NCI-H2029 treated with DMSO at 0.1 percent for 48 hours (cell line): ENCODE measurements at places on chromosomes 16 and 17.

DNA sequence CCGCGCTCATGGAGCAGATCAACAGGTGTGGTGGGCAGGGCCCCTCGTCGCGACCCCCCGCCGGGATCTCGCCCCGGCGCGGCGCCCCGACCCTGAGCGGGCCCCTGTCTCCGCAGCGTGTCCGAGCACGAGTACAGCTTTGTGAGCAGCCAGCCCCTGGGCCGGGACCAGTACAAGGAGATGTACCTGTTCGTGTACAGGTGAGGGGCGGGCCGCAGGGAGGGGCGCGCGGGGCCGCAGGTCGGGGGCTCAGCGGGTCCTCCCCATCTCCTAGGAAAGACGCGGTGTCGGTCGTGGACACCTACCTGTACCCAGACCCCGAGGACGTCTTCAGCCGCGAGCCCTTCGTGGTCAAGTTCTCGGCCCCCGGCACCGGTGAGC is 848 bp downstream of the DNASE1L2 start:
- DNase-seq = no peak

DNA sequence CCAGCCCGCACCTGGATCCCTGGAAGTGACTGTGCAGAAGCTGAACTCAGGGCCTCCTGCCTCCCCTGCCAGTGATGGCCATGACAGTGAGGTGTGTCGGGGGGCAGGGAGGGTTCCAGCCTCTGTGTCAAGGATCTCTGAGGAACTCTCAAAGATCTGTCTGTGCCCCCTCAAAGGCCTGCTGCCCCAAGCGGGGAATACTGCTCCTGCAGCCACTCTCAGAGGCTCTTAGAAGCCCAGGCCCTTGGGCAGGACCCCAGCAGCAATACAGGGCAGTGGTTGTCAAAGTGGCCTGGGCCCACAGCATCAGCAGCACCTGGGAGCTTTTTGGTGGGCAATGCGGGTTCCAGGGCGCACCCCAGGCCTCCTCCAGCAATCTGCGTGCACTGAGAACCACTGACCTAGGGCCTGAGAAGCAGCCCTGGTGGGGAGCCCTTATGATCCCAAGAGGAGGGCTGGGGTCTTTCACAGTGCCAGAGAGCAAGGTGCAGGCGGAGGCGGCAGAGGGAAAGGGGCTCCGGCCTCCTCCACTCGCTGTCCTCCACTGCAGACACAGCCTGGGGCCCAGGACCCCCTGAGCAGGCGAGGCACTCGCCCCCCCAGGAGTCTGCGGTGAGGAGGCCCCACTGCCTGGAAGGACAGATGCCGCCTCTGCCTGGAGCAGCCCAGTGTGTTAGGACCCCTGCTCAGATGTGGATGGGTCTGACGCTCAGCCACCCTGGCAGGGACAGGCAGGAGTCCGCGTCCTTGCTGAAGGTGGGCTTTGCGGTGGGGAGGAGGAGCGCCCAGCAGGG is 42.1 kb downstream of the ENGASE start:
- DNase-seq = no peak

DNA sequence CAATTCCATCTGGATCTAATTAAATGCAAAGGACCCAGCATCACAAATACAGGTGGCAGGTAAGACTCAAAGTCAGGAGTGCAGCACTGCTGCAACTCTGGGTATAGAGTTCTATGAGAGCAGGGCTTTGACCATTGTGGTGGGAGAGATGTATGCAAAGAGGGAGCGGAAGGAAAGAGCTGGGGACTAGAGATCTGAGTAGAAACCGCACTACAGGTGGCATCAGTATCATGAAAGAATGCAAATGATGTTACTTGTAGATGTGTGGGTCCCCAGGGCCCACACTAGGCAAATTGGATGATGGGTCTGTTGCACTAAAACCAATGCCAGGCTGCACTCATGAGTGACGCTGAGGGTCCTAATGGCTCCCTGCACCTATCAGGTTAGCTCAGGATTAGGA is 287.1 kb upstream of the ASIC2 start:
- DNase-seq = no peak

- DNase-seq = no peak
Observed at GRCh38 chr17:11840052-11840451, 157.2 kb downstream of the ZNF18 start.

DNA sequence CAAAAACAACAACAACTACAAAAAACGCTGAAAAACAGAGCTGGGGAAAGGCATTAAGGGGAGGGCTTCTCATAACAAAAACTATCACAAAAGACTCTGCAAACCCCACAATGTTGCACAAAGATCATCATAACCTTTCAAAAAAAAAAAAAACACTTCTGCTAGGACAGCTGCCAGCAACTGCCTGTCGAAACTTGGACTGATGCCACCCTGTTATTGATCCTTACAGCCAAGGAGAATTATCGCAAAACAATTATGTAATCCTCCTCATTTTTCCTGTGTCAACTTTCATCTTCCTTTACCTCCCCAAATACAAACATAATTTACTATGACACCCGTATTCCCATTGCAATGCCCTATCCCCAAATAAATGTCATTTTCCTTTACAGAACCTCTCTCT is 9.3 kb downstream of the CCDC40 start:
- DNase-seq = peak; percentile 62

DNA sequence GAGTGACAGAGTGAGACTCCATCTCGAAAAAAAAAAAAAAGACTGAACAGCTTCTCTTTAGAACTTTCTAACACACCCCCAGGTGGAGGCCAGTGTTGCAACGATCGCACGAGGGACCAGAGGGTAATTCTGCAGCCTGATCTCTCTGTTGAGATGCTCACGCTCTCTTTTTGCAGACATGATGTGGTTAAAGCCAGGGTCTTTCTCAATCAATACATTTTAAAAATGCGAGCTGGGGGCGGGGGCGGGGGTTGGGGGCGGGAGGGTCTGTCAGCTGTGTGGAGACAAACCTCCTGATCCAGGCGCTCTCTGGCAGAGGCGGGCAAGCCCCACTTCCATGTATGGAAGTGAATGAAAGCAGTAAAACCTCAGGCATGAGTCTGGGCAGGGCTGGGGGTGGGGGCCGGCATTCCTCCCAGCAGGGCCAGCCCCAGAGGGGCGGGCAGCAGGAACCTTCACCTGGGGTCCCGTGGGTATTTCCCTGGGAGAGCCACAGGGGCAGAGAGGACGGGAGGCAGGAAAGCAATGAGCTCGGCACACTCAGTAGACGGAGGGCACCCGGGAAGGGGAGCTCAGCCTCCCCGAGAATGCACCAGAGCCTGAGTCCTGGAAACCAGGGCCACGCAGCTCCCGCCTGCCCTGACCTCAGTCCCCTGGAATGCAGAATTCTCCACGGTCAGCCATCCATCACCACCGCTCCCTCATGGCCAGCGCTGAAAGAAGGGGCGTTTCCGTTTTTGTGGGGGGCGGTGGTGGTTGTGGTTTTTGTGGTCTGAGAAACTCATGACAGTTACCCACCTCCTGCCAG is 28.0 kb downstream of the NXN start:
- DNase-seq = no peak

DNA sequence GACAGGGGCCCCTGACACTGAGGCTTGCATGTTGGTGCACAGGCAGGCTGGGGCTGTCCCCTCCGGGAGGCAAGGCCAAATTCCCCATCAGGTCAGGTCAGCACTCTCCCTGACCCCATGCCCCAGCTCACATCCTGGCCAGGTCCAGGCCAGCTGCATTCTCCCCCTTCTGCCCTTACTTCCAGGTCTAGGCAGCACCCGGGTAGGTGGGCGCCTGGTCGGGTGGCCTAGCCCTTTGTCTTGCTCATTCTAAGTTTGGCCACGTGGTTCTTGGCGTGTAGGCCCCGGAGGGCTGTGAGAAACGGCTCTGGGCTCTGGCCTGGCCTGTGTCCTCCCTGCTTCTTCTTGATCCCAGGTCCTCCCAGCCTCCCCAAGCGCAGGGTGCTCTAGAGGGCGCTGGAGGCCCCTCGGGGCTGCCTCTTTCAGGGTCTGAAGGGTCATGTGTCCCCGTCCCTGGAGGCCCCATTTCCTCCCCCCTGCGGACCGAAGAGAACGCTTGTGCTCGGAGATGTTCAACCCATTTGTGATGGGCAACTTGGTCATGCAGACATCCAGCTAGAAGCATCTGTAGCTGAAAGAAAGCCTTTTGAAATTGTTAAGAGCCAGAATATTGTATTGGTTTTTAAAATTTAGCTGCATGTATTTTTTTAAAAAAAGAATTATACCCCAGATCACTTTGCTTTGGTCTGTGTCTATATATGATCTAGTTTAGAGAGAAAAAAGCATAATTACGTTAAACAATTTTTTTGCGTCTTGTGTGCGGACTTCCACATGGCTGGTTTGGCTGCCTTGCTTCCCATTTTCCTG is 6.7 kb downstream of the BAHCC1 start:
- no peak for DNase-seq

DNA sequence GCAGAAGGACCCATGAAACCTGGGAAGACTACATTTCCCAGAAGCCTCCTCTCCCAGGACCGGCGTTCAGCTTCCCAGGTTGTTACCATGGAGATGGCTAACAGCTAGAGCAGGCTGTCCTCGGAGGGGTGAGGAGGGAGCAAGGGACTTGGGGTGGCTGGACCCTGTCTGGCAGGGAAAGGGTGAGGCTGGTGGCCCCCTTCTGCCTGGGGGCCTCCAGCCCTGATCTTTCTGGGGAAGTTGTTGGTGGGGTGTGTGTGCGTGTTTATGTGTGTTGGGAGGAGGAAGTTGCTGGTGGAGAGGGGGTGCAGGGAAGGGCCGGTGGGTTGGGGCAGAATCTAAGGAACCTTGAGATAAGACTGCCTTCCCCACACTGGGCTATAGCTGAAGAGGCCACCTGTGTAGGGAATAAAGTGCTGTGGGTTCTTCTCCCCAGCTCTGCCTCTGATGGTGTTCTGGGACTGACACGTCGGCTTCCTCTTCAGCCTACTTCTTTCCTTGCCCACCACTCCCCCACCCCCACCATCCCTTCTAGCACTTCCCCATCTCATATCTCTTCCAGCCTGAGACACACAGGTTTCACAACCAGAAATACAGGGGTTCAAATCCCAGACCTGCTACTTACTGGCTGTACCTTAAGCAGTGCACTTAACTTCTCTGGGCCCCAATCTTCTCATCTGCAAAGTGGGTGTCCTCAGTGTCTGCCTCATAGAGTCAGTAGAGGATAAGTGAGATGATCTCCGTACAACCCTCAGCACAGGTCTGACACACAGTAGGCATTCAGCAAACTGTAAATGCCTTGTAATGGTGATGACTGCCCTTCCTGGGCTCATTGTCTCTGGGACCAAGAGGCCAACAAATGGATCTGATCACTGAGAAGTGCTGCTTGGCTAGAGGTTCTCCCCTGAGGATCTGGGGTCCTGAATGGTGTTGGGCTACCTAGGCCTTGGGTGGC is at the start of gene DRC7:
Gene DRC7 (plus strand): TSS at position 82 of the 955 bp plus-strand sequence. CDS start 3,144 bp downstream, outside the sequence.
- peak; percentile 8 for DNase-seq

GRCh38 chr17:62105357-62105756 is 40.3 kb upstream of the MED13 start:
- DNase-seq = no peak

GRCh38 chr17:81735264-81736102 is 23.4 kb downstream of the SLC25A10 start:
- DNase-seq = no peak
